AG09319 (cell line): ENCODE measurements at places on chromosomes 1 and 21.

DNA sequence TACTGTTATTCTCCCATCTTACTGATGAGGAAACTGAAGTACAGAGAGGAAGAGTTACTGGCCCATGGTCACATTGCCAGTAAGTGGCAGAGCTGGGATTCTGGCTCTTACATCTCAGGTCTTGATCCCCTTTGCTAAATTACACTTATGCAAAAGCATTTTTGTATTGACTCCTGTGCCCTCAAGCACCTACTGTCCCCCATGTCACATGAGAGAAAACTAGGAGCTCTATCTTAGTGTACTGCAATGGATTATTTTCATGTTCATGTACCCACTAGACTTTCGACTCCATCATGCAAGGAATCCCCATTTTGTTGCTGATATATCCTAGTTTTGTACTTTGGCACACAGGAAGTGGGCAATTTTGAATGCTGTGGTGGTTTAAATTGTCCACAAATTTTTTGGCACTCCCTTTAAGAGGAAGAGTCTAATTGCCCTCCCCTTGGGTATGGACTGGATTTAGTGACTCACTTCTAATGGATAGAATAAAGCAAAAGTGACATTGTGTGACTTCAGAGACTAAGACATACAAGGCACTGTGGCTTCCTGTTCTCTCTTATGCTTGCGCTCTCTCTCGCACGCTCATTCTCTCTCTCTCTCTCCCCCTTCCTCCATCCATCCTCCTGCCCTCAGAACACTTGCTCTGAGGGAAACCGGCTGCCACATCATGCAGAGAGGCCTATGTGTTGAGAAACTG is 43.5 kb upstream of the JAK1 start:
- DNase-seq: no peak

- DNase-seq: no peak
Measured at GRCh38 chr1:106814418-106814817, 242.1 kb upstream of the PRMT6 start.

GRCh38 chr1:229284887-229285286 is 14.0 kb downstream of the RAB4A start:
- DNase-seq: no peak

GRCh38 chr21:24115141-24115540 is 1492.1 kb downstream of the MRPL39 start:
- no peak for DNase-seq

GRCh38 chr1:67313934-67314671 is 6.4 kb downstream of the IL12RB2 start:
- no peak for DNase-seq
